GM23248 (cell line): ENCODE measurements at places on chromosomes 7 and 10.

DNA sequence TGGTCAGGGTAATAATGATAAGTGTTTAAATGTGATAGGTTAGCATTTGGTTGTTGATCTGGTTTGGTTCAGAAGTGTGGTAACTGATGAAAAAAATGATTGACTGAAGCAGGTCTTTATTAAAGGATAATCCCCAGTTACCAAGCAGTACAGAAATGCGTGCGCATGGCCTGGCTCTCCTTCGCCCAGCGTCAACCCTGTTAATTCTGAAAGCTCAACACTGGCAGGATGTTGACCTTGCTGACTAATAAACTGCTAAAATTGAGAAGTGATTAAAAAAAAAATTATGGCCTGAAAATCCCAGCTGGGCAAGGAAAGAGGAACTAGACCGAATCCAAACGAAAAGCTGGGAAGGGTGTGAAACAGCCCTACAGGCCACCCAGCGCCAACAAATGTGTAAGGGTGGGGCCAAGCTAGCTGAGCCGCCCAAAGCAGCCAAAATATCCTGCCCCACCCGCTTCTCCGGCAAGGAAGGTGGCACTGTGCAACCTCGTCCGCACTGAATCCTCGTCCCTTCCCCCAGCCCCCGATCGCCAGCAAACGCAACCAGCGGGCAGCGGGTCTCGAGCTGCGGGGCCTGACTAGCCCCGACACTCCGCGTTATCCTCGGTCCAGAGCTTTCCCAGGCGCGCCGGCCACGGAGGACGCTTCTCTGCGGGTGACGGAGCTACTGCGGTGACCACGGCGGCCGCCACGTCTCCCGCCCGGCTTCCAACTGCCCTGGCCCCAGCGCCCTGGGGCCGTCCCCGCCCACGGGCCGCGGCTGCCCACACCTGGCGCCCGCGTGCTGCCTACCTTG is 561 bp downstream of the SHTN1 start:
- DNase-seq: peak; percentile 72

DNA sequence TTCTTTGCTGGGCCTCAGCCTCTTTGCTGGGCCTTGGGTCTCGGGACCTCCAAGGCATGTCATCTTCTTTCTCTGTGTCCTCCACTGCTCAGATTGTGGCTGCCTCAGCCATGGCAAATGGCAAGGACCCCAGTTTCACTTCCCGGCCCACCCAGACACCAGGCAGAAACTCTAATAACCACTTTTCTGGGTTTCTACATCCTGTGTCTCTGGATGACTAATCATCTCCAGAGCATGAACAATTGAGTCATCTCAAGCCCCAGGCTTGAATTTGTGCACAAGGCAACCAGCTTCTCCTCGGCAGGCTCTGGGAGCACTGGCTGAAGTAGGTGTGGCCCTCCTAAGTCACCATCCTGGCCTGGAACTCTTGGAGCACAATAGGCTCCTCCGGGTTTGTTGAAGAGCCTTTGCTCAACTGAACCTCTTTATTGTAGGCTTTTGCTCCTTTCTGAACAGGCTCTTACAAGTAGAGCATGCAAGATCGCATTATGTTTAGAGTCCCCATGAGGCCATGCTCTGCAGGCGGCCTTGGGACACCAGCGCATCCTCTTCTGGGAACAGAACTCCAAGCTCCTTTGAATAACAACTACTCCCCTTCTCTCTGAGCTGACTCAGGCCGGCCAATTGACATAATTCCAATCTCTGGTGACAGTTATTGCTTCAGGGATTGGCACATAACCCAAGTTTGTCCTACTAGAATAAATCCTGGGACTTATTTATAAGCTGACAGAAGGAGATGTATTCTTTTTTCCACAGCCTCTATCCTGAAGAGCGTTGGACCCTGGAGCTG is 218.1 kb downstream of the WDR11 start:
- no peak for DNase-seq

- DNase-seq: no peak
Measured at GRCh38 chr10:127157089-127157488, 39.3 kb downstream of the INSYN2A start.

DNA sequence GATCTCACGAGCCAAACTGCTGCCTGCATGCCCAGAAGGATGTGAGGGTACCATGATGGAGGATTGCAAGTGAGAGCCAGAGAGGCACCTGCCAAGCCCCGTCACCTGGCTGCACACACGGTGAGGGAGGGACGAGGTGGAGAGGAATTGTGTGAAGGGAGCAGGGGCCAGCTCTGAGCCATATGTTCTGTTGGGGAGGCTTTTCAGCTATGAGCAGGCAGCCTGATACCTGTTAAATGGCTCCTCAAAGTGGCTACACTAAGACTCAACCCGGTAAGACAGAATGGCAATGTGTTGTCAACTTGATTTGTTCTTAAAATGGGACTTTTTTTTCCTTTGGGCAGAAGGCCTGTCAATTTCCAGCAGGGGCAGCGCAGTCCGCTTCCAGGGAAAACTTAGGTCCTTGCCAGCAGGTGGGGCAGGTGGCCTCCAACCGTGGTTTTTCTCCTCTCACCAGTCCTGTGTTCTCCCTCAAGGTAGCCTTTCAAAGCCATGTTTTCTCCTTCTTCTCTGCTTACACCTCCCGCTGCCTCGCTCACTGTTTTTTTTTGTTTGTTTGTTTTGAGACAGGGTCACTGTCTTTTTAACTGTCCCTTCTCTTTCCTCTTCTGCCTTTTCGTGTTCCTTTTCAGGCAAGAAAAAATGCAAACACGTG is 57.7 kb upstream of the ZNRF2 start:
- DNase-seq: no peak

- no peak for DNase-seq
Measured at GRCh38 chr7:73890555-73891147, 29.7 kb downstream of the TMEM270 start.

- DNase-seq: no peak
Measured at GRCh38 chr7:23700046-23700445, 10.0 kb upstream of the STK31 start.

DNA sequence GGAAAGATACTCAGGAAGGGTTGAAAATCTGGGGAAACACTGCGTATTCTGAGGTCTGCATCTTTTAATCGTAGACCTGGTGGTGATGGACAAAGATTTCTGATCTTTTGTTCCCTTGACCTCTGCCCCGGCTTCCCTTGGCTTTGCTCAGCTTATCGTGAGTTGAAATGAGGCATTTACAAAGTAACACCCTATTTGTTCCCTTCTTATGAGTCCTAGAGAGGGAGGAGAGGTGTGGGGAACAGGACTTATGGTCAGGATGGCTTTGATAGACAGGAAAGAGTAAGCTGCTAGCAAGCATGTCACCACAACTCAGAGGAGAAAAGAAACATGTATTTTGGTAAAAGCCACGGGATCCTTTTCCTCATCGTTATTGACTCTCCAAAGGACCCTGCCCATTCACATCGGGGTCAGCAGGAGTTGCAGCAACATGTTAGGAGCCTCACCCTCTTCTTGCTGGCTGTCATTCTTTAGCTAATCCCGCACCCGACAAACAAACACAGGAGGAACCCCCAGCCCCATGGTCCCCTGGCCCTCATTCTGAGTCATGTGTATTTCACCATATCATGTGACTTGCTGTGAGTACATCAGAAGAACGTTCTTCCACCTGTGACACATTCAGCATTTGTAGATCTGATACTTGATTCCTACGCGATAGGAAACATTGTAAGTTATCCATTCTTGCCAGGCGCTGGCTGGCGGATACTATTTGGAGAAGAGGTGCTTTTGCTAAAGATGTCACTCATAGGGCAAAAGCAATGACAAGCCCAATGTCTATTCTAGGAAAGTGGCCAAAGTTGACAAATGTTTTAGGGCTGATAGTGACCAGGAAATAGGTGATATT is 170.1 kb downstream of the RTKN2 start:
- DNase-seq: no peak

GRCh38 chr10:70950801-70951200 is 62.4 kb upstream of the PCBD1 start:
- no peak for DNase-seq

DNA sequence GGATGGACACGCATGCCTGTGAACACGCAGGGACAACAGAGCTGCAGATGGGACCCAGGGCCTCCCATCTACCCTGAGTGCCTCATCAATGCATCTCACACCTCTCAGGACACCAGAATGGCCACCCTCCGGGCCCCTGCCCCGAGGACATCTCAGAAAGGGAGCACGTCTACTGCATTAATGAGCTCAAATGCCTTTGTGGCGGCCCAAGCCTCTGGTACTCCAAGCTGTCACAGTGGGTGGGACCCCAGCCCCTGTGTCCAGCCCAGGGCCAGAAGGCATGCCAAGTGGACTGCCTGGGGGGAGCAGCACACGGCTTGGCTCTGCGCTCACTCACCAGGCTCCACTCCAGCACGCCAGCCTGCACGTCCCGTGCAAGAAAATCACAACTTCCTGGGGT is 52.0 kb downstream of the TCERG1L start:
- no peak for DNase-seq

- peak; percentile 83 for DNase-seq
Measured at GRCh38 chr7:25857376-25858067, 294.5 kb upstream of the NFE2L3 start.

DNA sequence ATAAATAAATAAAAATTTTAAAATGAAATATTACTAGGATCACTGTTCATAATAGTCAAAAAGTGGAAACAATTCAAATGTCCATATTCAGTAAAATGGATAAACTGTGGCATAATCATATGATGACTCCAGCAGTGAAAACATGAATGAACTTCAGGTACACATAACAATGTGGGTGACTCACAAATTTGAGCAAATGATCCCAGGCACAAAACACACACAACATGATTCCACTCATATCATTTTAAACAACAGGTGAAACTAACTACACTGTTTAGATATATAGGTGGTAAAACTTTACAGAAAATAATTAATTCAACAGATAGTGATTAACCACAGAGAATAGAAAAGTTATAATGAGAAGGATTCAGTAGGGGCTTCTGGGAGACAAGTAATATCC is 14.7 kb upstream of the SAMD8 start:
- DNase-seq: no peak

DNA sequence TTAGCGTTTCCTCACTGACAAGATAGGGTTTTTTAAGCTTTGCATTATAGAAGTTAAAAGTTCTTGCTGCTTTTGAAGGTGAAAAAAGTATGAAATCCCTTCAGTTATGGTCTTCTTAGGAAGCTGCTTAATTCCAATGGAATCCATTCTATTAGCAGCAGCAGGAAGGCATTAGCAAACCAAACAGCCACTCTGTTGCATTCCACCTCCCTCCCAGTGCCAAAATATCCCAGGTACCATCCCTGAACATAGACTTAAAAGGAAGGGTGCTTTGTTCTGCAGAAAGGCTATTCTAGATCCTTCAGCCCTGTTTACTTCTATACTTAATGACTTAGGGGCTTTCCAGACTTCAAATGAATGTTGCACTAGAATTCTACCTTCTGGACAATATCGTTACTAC is 23.8 kb downstream of the ENO4 start:
- no peak for DNase-seq

GRCh38 chr10:97689559-97690020 is 2.5 kb upstream of the AVPI1 start:
- DNase-seq: peak; percentile 98

GRCh38 chr10:48516911-48517310 is 88.0 kb downstream of the ARHGAP22 start:
- no peak for DNase-seq

- DNase-seq: no peak
Measured at GRCh38 chr10:71487726-71488125, 91.0 kb downstream of the CDH23 start.

DNA sequence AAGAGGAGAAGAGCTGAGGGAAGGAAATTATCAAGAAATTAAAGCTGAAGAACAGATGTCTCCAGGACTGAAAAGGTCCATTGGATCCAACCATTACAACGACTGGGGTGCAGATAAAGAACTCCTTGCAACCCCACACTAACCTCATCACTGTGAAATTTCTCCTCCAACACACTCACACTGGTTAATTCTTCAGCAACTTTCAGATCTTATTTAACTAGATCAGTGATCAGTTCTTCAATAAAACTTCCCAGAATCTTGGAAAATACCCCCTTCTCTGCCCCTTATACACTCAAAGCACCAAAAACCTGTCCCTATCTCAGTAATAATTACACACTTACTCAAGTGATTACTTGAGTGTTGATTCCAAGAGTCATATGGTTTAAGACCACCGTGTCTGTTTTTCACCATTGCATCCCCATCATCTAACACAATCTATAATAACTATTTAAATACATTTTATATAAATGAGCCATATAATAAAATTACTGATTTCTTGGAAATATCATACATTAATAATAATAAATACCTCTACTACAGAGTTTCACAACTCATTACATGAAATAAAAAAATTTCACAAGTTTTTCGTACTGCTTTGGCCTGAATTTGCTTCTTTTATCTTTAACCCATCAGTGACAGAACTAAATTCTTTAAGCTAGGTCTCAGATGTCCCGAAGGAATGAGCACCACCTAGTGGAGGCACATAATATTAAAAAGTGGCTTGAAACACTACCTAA is 123.7 kb downstream of the MPP7 start:
- DNase-seq: peak; percentile 66

DNA sequence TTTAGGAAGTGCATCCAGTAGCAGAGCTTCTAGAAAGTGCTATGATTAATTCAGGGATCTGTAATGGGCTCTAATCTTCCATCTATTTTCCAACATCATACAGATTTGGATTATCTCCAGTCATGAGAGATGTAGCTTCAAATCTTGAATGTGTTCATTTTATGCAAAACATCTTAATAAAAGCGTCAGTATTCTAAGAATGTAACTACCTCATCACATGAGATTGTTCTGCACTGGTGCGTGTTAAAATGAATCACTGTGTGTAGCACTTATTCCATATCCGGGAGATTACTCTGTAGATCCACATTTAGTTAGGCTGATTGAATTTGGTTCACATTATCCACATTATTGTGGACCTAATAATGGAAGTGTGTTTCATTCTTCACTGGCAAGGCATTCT is 344.9 kb upstream of the CHRM2 start:
- peak; percentile 63 for DNase-seq

GRCh38 chr10:120385992-120386391 is 71.0 kb upstream of the PLPP4 start:
- no peak for DNase-seq

GRCh38 chr10:59388671-59388976 is 26.3 kb upstream of the FAM13C start:
- DNase-seq: no peak

DNA sequence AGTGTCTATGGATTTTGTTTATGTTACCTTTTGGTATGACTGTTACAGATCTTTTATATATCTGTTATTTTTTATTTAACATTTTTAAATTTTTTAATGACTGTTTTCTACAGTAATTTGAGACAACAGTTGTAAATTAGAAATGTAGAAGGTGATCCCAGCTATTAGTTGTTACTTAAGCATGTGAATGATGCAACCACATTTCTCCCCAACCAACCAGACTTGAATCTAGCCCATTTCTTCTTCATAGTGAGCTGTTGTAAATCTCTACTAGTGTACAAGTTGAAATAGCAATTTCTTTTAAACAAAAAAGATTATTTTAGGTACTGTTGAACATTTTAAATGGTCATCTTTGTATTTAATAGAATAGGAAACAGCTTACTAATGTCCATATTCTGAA is 18.0 kb downstream of the TMEM106B start:
- DNase-seq: peak; percentile 55

- DNase-seq: peak; percentile 87
Measured at GRCh38 chr10:16847644-16848043, 30.4 kb upstream of the RSU1 start.

GRCh38 chr7:138565451-138566114 is 105.5 kb downstream of the TRIM24 start:
- DNase-seq: peak; percentile 30
